Stimulated activated CD8-positive, alpha-beta memory T cell treated with anti-CD3 and anti-CD28 coated beads, Interleukin-15, amount 100 ng/mL, for 4 hours (primary cell): ENCODE measurements at places on chromosomes 4 and X.

DNA sequence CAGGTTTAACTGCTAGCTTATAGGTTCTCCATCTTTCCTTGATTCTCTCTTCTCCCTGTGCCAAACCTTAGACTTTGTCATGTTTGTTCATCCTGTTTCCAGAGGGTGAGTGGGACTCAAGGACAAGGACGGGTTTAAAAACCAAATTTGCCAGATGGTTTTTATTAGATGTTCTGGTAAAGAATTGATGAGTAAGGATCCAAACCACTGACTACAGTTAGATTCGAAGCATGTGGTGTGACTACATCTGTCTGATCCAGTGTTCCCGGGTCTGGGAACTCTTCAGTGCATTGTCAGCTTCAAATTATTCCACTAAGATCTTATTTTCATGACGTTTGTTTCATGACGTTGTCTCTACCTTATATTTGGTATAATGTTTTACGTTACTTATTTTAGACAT lies 37.5 kb downstream of the MTMR1 start:
- DNase-seq, result no peak

DNA sequence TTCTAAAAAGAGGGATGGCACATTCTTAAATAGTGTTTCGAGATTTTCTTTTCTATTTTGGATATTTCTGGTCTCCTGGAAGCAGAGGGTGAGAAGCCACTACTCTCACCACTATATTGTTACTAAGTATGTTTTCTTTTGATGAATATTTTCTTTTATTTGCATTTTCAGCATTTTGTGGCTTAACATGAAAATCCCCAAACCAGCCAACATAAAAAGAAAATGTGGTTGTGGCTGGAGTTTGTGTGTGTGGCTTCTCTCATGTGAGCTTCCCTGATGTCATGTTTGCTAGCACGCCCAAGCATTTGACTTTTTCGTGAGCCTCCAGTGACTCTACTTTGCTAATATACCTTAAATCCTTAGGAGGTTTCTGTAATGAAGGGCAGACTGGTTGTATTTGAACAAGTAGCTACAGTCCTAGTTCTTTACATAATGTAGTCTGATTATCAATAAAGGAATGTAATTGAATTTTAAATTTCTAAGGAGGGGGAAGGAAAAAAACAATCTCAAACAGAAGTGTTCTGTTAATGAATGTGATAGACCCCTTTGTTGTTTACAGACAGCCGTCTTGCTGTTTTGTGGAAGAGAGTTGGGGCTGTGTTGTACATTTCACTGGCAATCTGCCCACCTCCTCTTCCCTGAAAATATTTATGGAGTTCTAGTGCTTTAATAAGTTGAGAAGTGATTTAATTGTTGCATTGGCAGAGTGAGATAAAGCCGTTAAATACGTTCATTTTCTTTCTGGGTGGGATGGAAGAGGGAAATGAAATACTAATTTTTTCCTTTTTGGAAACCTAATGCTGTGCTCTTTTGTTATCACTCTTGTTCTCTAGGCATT lies 114.6 kb downstream of the ARHGAP10 start:
- no peak for DNase-seq

DNA sequence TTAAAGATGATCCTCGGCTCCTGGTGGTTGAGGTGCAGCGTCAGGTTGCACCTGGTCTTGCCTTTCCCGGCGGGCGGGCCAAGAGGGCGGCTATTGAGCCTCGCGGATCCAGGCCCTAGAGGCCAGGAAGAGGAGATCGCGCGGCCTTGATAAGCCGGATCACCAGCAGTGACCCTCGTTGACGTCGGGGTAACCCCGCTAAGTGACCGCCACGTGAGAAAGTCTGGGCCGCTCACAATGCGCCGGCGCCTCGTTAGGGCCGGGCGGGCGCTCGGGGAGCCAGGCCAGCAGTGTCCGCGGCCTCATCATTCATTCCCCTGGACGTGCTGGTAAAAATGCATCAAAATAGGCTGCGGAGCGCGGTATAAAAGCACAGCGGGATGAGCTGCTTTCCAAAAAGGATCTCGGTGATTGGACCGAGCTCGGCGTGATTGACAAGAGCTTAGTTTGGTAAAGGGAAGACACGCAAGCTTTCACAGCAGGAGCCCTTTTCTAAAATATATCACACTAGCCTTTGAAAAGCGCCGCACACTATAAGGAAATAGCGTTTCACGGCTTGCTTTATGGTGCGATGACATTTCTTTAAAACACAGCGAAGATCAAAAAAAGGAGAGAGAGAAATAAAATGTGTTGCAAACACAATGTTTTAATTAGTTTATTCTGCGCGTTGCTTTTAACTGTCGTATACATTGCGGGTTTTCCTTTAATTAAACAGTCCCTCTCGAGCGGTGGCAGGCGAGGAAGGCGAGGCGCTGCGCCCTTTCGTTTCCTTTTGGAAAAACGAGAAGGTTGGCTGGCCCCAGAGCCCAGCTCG lies 15.9 kb upstream of the ZIC3 start:
- no peak for DNase-seq

DNA sequence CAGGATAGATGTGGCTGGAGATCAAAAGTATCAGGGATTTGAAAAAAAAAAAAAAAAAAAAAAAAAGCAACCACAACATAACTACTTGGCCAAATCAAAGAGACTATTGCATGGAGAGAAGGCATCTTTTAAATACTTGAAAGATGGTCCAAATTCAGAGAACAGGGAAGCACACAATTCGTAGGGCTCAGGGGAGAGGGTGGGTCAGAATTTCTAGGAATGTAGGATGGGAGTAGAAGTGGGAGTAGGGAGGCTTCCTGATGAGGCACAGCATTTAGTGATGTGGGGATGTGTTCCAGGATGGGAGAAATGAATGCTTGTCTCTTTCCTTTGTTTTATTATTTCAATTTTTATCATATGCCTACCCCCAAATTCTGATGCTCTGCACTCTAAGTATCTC lies 36.3 kb downstream of the RTL3 start:
- no peak for DNase-seq

DNA sequence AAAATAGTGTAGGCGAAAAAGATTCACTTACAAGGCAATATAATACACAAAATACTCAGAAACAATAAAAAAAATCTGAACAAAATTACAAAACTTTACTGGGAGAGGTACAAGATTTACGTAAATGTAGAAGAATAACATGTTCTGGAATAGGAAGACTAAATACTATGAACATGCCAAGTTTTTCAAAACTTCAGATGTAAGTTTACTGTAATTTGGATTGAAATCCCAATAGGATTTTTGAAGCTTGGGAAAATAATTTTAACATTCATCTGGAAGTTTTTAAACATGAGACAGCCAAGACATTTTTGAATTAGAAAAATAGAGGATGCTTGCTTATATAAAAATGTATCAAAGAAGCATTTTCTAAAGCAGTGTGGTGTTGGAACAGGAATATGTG lies 30.5 kb upstream of the CT83 start:
- no peak for DNase-seq

GRCh38 chr4:158490629-158491028 lies 31.1 kb upstream of the RXFP1 start:
- DNase-seq, result no peak

DNA sequence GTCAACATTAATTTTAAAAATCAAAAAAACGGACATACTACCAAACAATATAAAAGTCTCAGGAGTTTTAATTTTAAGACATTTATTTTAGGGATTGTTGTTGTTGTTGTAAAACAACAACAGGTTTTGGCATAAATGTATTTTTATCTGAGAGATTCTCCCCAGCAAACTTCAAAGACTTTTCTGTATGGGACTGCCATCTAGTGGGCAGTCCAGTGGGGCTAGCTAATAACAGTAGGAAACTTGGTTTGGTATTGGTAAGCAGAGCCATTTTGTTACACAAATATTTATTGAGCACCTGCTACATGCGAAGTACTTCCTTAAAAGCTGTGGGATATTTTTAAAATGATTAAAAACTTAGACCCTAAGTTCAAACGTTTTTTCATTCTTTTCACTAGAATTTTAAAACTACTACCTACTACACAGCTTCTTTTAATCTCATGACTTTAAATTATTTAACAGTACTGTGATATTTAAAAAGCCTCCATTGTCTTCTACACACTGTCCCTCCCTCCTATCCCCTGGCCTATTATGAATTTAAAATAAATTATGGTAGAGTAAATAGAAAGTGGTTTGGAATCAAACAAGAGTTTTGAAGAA lies 1028.4 kb upstream of the INTU start:
- no peak for DNase-seq

GRCh38 chr4:139840773-139841172 lies 175.2 kb downstream of the MGST2 start:
- no peak for DNase-seq

- DNase-seq, result no peak
These were observed 442.6 kb upstream of the GALNT7 start for GRCh38 chr4:172726001-172726423.

DNA sequence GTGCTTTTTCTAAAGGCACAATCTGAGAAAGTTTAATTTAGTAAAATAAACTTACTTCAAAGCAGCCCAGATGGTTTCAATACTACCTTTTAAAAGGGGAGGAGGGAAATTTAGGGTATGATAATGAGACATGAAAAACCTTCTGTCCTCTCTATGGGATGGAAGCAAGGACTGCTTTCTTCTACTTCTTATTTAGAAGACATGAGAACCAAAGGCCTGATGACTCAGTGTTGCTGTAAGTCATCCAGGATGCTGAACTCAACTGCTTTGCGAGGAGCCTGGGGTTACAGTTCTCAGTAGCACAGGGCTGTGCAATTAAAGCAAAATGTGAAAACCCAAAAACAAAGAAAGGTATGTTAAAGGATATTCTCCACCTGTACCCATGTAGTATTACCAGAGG lies 140.8 kb upstream of the EDNRA start:
- DNase-seq, result no peak

DNA sequence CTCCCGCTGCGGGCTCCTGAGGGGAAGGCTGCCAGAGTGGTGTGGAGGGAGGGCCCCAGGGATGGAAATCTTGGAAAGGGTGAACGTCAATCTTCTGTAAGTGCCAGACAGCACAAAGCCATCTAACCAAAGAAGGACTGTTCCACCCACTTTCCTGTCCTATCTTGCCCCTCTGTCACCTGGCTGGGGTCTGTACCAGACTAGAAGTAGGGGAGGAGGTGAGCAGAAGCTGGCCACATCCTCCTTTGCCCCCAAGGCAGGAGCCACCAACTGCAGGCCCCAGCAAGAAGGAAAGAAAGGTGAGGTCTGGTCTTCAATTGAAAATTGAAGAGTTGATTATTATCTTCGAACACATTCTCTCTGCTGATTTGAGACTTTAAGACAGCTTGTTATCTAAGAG lies 214.4 kb upstream of the LEF1 start:
- DNase-seq, result no peak

DNA sequence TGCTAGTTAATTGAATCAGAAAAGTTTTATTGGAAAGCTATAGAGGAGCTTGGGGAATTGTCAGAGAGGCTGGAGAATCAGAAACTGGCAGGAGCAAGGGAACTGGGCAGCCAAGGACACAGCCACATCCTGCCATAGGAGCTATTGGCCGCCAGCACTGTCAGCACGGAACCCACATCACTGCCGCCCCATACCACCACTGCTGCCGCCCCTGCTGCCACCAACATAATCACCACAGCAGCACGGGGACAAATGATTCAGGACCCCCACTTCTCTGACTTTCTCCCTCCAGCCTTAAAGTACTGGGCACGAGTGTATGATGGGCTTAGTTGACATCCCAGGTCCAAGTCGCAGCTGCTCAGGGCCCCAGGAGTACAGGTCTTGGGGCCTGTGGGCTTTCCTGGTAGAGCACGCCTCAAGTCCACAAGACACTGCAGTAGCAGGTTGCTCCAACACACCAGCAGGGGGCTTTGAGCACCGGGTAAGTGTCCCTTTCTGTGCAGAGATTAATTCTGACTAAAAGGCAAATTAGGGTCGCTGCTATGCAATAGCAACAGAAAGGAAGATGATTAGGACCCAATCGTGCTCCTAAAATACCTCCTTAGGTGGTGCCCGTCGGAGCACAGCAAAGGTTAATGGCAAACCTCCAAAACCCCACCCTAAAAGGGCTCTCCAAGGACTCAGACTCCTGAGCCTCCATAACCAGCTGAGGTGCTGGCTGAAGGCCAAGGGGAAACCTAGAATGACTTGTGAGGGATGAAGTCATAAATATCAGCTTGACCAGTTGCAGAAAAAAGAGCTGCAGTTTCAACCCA lies 6.9 kb downstream of the PJA1 start:
- DNase-seq, result no peak

GRCh38 chr4:55458164-55458563 lies 62.4 kb downstream of the TMEM165 start:
- DNase-seq, result no peak

DNA sequence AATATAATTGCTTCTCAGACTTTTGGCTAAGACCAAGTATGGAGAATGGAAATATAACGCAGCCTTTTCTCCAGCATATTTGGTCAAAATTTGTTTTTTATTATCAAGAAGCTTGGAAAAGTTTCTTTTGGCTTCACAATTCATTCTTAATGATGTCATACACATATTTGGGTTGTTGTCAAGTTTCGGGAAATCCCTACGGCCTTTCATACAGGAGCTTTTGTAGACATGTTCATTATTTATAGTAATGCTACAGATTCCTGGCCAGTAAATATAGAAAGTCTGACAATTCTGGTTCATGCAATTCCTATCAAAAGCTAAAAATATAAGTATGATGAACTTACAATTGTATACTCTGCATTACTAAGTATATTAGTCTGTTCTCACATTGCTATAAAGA lies 112.9 kb downstream of the IRF2 start:
- no peak for DNase-seq

DNA sequence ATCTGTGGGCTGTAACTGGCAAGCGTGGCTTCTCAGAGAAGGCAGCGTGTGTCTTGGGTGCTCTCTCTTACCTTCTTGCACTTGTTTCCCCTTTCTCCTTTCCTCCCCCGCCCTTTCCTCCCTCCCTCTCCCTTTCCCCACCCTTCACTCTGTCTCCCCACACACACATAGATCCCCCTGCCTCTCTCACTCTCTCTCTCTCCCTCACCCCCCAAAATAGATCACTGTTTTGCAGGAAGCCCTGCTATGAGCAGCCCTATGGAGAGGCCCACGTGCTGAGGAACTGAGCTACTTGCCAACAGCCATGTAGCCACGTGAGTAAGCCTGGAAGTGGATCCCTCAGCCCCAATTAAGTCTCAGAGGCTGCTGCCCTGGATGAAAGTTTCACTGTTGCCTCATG lies 4.3 kb upstream of the PNMA6E start:
- DNase-seq, result no peak

DNA sequence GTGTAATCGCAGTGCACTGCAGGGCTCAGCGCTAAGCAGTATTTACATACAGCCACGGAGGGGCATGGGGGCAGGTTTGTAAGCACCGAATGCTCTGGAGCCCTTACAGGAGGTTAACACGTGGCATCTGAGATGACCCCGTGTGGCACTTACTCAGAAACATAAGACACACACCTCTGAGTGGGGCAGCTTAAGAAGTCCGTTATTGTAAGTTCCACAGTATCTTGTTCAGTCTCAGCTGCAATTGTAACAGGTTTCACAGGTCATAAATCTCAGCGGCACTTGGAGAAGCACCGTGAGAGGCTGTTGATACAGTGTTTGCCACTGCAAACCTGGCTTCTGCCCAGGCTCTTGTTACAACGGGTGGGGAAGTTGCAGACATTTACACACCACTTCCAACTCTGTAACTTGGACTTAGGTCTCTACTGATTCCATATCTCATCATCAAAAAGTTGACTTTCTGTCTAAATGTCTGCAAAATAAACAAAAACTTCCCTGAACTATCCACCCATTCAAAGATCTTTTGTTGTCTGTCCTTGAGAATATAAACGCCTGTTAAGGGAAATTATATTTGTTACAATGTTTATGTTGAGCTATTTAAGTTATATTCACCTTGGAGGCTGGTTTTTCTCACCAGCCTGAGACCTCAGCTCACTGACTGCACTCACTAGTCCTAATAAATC lies 10.3 kb downstream of the CPLX1 start:
- DNase-seq, result no peak

- no peak for DNase-seq
These were observed 117.3 kb downstream of the FAT4 start for GRCh38 chr4:125432078-125432477.
